ENCODE measurements at places on chromosomes 13 and 19.
A peak's percentile ranks its signal among the peaks of the same experiment; 100 is the strongest.

GRCh38 chr13:68160466-68160865, 930.3 kb upstream of the PCDH9 start:
- no peak for DNase-seq

DNA sequence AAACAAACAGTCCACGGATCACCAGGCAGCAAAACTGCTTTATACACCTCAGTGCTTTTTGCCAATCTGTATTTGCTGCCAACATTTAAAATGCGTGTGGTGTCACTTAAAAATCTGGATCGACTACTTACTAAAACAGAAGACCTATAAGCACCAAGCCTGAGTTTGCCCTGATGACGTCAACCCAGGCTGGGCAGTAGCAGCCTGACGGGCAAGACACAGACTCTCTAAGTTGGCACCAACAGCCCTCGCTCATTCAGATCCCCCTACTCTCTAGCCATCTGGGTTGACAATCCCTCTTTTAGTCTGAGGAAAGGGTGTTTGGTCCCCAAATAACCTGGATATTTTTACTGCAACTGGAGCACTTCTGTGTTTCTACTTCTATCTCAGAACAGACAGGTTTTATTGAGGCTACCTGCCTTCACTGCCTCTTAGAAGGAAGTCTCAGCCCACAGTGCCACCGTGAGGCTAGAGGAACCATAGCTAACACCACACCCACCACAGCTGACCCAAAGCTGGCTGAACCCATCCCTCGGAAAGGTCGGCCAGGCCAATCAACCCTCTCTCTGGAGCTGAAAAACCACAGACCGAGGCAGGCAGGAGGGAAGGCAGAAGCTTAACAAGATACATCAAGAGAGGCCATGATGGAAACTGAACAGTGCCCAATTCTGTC, 6.9 kb downstream of the SUGP2 start:
- DNase-seq: peak; percentile 40

- DNase-seq: no peak
These were observed 6.5 kb downstream of the RNF225 start for GRCh38 chr19:58401840-58402421.

DNA sequence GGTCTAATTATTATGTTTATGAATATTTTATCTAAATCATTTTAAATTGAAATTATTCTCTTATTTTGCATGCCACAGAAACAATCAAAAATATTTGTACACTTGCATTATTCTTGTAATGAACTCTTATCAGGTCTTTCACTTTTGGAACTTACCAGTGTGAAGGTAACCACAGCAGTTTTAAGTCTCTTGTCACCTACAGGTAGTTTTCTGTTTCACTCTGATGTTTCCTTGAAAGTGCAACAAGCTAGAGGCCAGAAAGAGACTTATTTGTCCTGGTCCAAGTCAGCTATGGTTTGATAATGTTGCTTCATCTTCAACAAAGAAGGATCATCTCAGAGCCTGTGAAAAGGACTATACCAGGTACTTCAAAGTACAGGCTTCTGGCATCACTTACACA, 133.4 kb upstream of the NBEA start:
- DNase-seq: no peak

- peak; percentile 59 for DNase-seq
These were observed 39.1 kb upstream of the TFDP1 start for GRCh38 chr13:113545455-113545930.

GRCh38 chr13:106714271-106714982, 146.5 kb upstream of the ARGLU1 start:
- DNase-seq: no peak

DNA sequence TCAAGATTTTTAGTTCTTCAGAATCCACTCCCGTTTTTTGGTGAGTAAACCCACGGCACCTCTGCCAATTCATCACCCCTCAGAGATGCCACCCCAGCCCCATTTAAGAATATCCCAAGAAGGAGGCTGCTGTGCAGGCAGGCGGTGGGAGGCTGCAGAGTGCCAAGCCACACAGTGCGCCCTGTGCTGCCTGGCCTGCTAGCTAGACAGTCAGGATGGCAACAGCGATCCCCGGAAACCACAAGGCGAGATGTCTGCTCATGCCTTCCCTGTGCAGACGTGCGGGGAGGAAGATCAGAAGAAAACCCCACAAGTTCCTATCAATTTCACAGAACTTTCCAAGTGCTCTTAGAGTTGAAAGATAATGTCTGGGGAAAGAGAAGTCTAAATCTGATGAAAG, 64.8 kb upstream of the GPR183 start:
- no peak for DNase-seq

- no peak for DNase-seq
These were observed 45.5 kb upstream of the C13orf46 start for GRCh38 chr13:114019367-114019766.

DNA sequence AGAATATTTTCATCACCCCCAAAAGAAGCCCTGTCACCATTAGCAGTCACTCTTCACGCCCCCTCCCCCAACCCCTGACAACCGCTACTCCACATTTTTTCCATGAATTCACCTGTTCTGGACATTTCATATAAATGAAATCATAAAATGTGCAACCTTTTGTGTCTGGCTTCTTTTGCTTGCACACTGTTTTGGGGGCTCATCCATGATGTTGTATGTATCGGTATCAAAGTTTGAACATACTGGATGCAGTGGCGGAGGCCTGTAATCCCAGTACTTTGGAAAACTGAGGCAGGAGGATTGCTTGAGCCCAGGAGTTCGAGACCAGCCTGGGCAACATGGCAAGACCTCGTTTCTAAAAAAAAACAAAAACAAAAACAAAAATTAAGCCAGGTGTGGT, 7.2 kb downstream of the GADD45B start:
- peak; percentile 50 for DNase-seq

- DNase-seq: no peak
These were observed 481.4 kb downstream of the PCDH9 start for GRCh38 chr13:66748712-66749111.

GRCh38 chr19:32273483-32273882, 71.9 kb upstream of the ZNF507 start:
- DNase-seq: no peak

- DNase-seq: no peak
These were observed 49.7 kb upstream of the MAP3K10 start for GRCh38 chr19:40141551-40141950.

GRCh38 chr13:31775148-31775547, 35.8 kb downstream of the RXFP2 start:
- no peak for DNase-seq

- peak; percentile 80 for DNase-seq
These were observed 198.4 kb downstream of the DLEU7 start for GRCh38 chr13:50645092-50645491.

GRCh38 chr19:47593860-47594259, 15.1 kb upstream of the BICRA start:
- no peak for DNase-seq

DNA sequence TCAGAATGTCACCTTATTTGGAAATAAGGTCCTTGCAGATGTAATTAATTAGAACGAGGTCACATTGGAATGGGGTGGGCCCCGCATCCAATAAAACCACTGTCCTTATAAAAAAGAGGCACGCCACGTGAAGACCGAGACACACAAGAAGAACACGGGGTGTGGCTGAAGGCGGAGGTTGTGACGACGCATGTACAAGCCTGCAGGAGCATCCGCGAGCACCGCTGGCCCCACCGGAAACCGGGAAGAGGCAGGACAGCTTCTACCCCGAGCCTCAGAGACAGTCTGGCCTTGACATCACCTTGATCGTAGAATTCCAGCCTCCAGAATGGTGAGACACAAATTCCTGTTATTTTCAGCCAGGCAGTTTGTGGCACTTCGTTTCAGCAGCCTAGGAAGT, 177.9 kb downstream of the COL4A1 start:
- no peak for DNase-seq

DNA sequence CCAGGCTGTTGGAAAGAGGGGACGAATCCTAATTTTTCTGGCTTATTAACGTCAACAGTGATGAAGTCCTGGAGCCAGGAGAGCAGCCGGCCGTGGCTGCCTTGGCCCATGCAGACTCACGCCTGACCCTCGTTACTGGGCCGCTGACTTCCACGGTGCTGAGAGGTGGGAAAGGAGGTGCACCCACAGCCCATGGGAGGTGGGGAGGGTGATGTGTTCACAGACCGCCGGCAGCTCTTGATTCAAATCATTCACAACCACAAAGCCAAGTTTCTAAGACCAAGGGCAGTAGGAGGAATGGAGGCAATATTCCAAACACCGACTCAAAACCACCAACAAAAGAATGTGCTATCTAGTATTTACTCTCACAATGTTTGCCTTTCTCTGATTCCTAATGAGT, 24.3 kb downstream of the COL4A2 start:
- peak; percentile 92 for DNase-seq

DNA sequence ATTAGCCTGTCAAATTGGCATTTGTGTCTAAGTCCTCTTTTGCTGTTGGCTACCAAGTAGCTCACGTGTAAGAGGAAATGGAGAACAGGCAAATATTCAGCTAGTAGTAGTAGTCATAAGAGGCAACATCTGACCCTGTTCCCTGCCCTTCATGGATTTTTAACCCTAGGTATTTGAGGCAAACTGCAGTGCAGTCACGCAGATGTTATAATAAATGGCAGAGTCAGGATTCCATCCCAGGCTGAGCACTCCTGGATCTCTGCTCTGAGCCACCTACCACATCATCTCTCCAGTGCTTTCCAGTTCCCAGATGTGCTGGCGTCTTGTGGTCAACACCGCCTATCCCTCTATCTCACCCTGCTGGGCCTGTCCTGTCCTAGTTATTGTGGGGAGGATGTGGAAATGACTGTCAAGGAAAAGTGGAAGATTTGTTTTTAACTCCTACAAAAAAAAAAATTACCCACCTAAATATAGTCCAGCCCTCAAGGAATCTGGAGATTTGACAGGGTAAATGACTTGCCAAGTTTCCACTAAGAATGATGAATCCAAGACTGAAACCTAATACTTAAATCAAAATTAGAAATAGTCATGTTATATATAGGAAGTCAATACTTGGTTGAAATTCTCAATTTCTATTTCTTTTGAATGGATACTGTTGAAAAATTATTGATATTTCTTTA, 322.9 kb downstream of the GPC6 start:
- DNase-seq: no peak

GRCh38 chr13:104632736-104633135, 1566.5 kb upstream of the SLC10A2 start:
- DNase-seq: no peak

DNA sequence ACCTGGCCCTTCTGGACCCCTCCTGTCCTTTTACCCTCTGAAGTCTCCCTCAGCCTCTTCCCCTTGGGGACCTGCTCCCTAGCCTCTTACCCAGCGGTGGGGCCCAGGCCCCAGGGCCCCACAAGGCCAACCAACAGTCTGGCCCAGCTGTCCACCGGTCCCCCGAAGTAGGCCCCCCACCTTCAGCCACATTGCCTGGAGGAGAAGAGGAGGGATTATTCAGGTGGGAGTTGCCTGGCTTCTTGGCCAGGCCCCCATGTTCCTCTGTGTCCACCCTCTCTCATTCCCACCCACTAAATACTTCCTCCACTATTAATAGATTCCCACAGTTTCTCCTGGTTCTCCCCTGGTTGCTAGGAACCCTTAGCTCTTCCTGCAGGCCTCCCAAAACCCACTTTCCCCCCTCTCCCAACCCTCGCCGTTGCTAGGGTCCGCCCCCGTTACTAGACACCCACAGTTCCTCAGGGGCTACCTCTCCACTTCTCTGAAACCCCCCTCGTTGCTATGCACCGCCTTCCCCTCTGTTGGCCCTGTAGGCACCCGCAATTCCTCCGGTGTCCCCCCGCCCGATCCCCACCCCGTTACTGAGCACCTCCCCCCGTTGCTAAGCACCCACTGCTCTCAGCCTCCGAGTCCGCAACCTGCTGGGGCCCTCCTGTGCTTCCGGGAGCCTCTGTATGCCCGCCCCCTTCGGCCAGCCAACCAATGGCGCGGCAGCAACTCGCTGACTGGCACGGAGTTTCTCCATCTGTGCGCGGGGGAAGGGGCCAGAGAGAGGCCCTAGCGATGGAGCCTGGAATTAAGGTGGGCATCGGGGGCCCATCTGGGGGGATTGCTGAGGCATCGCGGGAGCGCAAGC, 2.0 kb downstream of the COQ8B start:
- DNase-seq: peak; percentile 95

DNA sequence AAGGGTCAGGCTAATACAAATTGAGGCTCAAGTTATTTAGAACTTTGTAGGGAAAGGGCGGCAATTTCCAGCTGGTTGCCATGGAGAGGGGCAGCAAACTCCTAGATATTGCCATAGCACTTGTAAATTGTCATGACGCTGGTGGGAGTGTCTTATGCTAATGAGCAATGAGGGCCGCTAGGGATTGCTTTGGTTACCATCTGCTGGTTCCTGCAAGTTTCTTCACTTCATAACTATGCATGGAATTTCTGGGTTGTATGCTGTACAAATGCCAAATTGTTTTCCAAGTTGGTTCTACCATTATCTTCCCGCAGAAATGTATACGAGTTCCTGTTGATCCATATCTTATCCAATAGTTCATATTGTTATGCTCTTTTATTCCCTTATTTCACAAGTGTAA, 1339.4 kb downstream of the EFNB2 start:
- DNase-seq: peak; percentile 74

DNA sequence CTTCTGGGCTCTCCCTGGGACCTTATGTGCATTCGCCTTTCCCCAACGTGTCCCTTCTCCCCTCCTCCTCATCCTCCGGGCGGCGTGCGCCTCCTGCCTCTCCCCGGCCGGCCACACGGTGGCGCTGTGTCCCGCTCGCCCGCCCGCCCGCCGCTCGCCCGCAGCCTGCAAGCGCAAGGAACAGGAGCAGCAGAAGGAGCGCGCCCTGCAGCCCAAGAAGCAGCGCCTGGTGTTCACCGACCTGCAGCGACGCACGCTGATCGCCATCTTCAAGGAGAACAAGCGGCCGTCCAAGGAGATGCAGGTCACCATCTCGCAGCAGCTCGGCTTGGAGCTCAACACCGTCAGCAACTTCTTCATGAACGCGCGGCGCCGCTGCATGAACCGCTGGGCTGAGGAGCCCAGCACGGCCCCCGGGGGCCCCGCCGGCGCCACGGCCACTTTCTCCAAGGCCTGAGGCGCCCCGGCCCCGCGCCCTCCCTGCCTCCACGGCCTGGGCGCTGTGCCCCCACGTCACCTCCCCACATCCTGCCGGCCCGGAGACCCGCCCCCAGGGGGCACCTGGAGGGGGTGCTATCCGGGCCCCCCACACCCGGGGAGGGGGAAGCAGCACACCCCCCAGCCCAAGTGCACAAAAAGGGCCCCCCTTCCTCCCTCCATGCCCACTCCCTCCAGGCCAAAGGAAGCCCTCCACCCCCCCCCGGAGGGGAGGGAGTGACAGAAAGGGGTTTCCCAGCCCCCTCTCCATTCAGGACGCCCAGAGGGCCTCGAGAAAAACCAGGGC, 21.9 kb downstream of the ONECUT3 start:
- DNase-seq: peak; percentile 22

DNA sequence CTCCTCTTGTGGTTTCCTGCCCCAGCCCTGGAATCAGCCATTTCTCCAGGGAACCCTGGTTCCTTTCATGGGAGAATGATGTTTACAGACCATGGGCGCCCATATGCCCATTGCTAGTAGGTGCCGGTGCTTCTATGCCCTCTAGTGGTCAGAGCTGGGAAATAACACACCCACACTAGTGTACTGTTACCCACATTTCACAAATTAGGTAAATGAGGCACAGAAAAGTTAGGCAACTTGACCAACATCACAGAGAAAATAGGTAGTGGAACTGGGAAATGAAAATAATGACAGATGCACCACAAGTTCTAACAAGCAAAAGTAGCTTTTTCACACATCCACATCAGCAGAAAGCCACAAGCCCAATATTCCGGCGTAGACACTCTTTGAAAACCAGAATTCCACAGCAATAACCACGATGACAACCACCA, 1.3 kb upstream of the CEACAM3 start:
- DNase-seq: peak; percentile 56
